ENCODE measurements at places on chromosomes 16 and 17.

- DNase-seq: no peak
Measured at GRCh38 chr17:64392300-64392699, 1.6 kb upstream of the PECAM1 start.

GRCh38 chr16:1610899-1611632, 806 bp downstream of the IFT140 start:
- no peak for DNase-seq

DNA sequence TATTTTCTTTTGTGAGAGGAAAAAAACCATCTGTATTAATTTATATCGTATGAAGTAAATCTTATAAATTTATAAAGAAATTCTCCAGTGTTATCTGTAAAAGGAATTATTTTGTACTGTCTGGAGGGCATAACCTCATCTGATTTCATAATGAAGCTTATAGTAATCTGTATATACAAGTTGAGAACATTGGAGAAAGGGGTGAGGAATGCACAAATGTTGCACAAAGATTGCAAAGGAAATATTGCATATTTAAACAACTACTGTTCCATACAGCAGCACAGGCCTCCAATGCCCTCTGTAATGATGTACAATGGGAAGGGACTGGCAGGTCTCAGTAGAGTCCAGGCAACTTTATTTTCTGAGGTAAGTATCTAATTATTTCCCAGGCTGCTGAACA, 50.8 kb upstream of the KCNJ16 start:
- DNase-seq: no peak

DNA sequence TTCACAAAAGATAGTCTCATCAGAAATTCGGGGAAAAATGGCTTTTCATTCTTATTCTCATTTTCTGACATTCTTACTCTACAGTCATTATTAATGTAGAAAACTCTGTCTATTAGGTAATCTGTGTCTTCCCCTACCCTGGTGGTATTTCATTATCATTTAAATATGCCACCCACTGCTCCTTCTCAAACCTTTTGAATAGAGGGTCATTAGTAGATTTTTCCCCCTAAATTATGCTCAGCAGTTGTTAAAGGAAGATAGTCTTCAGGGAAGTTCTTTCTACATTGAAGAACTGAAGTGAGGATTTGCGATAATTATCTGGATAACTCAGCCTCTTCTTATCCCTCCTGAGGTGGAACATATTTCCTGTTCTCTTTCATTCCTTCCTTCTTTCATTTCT, 989.5 kb upstream of the RBFOX1 start:
- DNase-seq: no peak

Measured in posterior cingulate gyrus (tissue), 11 donors.